ENCODE measurements at places on chromosomes 7 and 10.

DNA sequence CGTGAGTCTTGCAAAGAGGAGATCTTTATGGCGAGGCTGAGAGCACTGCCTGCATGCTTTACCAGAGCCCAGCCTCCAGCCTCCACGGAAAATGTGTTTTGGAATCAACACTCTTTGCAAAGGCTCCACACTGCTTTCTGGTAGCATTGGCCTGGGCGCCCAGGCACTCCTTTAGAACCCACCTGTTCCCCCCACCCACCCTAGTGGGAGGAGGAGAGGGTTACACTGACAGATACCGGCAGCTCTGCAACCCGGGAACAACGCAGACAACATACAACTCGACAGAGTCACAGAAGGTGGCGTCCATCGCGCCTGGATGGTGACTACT, 5.5 kb upstream of the MNX1 start:
- H3K27me3 ChIP-seq: peaks cover 90% of the 10 kb centered on the region
- DNase-seq: no peak
- H3K36me3 ChIP-seq: no peaks in the 10 kb centered on the region
- H3K27ac ChIP-seq: no peak overlapping the region
- peaks cover 33% of the 10 kb centered on the region for H3K4me1 ChIP-seq

- H3K4me3 ChIP-seq: no peak overlapping the region
- no peaks in the 10 kb centered on the region for H3K36me3 ChIP-seq
- no peak overlapping the region for H3K27ac ChIP-seq
- no peaks in the 10 kb centered on the region for H3K4me1 ChIP-seq
These were observed 31.4 kb upstream of the PLXNA4 start for GRCh38 chr7:132607656-132608055.

DNA sequence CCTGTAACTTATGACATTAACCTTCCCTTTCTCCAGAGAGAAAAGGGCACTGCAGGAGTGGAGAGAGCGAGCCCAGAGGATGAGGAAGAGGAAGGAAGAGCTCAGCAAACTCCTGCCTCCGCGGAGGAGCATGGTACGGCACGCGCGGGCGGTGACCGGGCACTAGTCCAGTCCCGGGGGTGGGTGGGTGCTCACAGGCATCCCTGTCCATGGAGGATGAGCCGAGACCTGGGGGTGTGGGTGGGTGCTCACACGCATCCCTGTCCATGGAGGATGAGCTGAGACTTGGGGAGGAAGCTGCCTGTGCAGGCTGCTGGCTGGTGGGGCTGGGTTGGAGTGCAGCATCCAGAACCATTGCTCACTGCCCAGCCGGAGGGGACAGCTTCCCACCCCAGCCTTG, 23.8 kb downstream of the LRRC27 start:
- DNase-seq: no peak
- H3K27ac ChIP-seq: no peak overlapping the region
- H3K36me3 ChIP-seq: no peaks in the 10 kb centered on the region
- no peak overlapping the region for H3K4me3 ChIP-seq
- no peaks in the 10 kb centered on the region for H3K27me3 ChIP-seq

- H3K4me1 ChIP-seq: no peaks in the 10 kb centered on the region
- H3K27ac ChIP-seq: no peak overlapping the region
- H3K27me3 ChIP-seq: peaks cover 17% of the 10 kb centered on the region
- no peaks in the 10 kb centered on the region for H3K36me3 ChIP-seq
- no peak for DNase-seq
- no peak overlapping the region for H3K4me3 ChIP-seq
These were observed 135.7 kb upstream of the CAV2 start for GRCh38 chr7:116363637-116364432.

- DNase-seq: no peak
- no peak overlapping the region for H3K27ac ChIP-seq
- H3K36me3 ChIP-seq: no peaks in the 10 kb centered on the region
- peaks cover 11% of the 10 kb centered on the region for H3K27me3 ChIP-seq
These were observed 75.7 kb downstream of the AKR1D1 start for GRCh38 chr7:138151731-138152577.

DNA sequence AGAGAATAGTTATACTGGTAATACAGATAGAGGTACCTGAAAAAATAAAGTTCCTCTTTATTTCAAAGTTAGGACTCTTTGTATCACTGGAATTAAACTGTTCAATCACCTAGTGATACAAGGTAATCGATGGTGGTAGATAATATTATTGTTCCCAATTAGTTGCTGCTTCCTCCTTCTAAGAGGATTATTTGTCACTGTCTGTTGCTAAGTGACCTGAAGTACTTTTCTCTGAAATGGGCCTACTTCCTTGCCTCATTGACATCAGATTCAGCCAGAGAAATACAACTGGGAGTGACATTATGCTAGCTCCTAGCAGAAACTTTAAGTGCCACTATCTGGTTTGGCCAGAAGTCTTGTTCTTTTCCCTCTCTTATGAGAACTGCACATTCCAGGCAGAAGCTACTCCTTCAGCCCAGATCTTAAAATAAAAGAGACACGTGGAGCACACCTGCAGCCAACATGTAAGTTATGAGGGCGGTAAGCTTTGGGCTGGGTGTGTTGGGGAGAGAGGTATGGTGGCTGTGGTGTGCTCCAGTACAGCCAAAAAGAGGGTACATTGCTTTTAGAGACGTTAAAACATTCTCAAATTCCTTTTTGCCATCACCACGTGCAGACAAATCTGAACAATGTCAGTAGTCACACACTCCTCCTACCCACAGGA, 54.8 kb downstream of the MINDY3 start:
- no peak overlapping the region for H3K27ac ChIP-seq
- no peaks in the 10 kb centered on the region for H3K27me3 ChIP-seq
- no peak for DNase-seq
- H3K4me3 ChIP-seq: no peak overlapping the region

- no peaks in the 10 kb centered on the region for H3K27me3 ChIP-seq
- no peak overlapping the region for H3K4me3 ChIP-seq
- H3K4me1 ChIP-seq: no peaks in the 10 kb centered on the region
- H3K36me3 ChIP-seq: no peaks in the 10 kb centered on the region
- DNase-seq: no peak
These were observed 538.8 kb downstream of the SORCS1 start for GRCh38 chr10:106625751-106626150.

GRCh38 chr7:45983720-45984255, 62.7 kb upstream of the IGFBP3 start:
- no peaks in the 10 kb centered on the region for H3K27me3 ChIP-seq
- H3K36me3 ChIP-seq: peaks cover 31% of the 10 kb centered on the region
- H3K27ac ChIP-seq: no peak overlapping the region
- no peak overlapping the region for H3K4me3 ChIP-seq

GRCh38 chr10:59108886-59109288, 67.6 kb upstream of the PHYHIPL start:
- H3K36me3 ChIP-seq: no peaks in the 10 kb centered on the region
- H3K27ac ChIP-seq: no peak overlapping the region
- no peaks in the 10 kb centered on the region for H3K27me3 ChIP-seq
- H3K4me1 ChIP-seq: no peaks in the 10 kb centered on the region
- H3K4me3 ChIP-seq: no peak overlapping the region

GRCh38 chr10:122102869-122103525, 114.0 kb downstream of the TACC2 start:
- peaks cover 2% of the 10 kb centered on the region for H3K27me3 ChIP-seq
- H3K27ac ChIP-seq: no peak overlapping the region
- no peaks in the 10 kb centered on the region for H3K4me1 ChIP-seq
- no peak overlapping the region for H3K4me3 ChIP-seq
- H3K36me3 ChIP-seq: no peaks in the 10 kb centered on the region

- H3K4me1 ChIP-seq: peaks cover 37% of the 10 kb centered on the region
- DNase-seq: no peak
- peak overlapping the region; percentile 92 for H3K27ac ChIP-seq
- peaks cover 7% of the 10 kb centered on the region for H3K27me3 ChIP-seq
- peaks cover 6% of the 10 kb centered on the region for H3K36me3 ChIP-seq
- peak overlapping the region; percentile 74 for H3K4me3 ChIP-seq
These were observed 965 bp upstream of the CAMK1D start for GRCh38 chr10:12348294-12348869.

DNA sequence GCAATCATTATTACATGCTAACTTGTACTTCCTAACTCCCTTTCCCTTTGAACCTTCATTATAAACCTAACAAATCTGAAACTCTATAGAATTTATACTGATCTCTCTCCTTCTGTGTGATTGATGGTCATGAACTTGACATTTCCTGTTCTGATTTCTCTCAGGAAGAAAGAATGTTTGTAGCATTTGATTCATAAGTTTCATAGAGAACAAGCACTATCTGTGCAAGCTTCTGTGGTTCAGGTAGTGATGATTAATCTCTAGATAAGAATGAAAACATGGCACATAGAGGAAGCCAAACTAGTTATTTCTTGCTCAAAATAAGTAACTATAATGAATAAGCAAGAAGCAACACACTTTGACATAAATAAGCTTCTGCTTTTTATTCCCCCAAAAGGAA, 34.2 kb downstream of the TFPI2 start:
- no peak overlapping the region for H3K27ac ChIP-seq
- no peak overlapping the region for H3K4me3 ChIP-seq
- no peaks in the 10 kb centered on the region for H3K36me3 ChIP-seq
